ENCODE measurements at places on chromosomes 7 and 10.

GRCh38 chr7:6020371-6021286 is 10.5 kb upstream of the ANKRD61 start:
- DNase-seq, result no peak

DNA sequence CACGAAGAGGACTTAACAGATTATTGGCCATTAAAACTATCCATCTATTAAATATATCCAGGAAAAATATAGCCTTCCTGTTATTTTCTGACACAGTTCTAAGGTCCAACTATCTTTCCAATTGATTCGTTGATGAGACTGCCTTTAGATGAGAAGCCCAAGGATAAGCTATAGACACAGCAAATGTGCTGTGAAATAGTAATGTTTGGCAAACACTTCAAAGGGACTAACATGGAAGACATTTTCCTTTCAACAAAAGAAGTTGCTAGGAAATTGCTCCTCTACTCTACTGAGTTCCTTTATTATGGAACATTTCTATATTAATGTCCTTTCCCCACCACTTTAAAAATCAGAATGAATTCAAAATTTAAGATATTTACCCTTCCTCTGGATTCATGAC is 38.5 kb downstream of the CCDC186 start:
- DNase-seq, result no peak

DNA sequence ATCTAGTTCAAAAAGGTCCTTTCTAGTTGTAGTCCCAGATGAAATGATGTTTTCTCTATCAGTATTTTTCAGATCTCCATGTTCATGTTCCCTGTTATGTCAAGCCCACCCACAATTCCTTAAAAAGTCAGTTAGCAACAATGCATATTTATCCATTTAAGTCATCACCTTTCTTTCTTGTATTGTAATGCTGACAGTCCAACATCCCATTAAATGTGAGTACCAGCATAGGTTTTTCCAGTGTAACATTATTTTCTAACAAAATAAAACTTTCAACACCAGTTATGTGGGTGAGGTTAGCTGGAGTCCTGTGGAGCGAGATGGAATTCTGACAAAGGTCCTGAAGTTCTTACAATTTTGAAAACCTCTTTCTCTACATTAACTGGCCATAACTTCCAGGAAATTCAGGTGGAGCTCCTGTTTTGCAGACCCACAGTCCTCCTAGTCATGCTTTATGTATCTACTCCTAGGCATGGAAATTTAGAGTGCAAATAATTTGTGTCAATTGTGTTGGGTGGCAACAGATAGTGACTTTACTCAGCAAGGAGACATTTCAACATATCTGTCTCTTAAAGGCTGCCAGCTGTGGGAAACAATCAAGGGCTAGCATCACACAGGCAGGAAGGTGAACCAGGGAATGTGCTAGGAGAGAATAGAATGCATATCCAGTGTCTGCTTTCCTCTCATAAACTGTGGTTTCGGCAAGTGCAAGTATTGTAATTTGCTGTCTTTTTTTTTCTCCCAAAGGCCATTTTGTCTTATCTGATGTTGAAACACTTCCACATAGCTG is 162.6 kb downstream of the MTERF1 start:
- no peak for DNase-seq

GRCh38 chr7:11615174-11615573 is 216.8 kb downstream of the THSD7A start:
- DNase-seq, result no peak

DNA sequence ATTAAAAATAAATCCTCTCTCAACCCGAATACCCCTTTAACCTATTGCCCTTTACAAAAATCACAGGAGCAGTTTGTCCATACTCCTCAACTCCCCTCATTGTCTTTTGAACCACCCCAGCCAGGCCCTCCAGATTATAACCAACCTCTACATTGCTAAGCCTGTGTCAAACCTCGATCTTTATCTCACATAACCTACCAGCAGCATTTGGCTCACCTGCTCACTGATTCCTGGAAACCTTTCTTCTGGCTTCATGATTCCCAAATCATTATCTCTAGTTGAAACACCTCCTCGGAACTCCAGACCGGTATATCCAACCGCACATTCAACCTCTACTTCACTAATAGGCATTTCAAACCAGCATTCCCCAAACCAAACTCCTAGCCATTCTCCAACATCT is 11.8 kb downstream of the SEC61G start:
- no peak for DNase-seq

- no peak for DNase-seq
Observed at GRCh38 chr7:2819954-2820397, 24.1 kb downstream of the GNA12 start.

DNA sequence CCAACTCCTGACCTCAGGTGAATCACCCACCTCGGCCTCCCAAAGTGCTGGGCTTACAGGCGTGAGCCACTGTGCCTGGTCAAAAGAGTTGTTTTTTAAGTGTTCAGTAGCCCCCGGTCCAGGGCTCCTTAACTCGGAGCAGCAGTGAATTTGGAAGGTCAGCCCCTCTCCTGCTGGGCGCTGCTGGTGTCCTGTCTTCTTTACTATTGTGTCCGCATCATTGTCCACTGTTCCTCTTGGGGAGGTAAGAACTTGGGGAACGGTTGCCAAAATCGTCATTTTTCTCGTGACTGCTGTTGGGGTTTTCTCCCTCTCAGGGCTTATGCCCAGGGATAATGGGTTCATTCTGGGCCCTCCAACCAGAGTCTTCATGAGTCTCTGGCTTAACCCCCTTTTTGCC is 46.7 kb downstream of the CAMK1D start:
- DNase-seq, result no peak

- DNase-seq, result no peak
Observed at GRCh38 chr7:36202398-36202797, 49.3 kb downstream of the EEPD1 start.

Data from stimulated activated CD4-positive, alpha-beta T cell treated with anti-CD3 and anti-CD28 coated beads, TNF-alpha, amount 100 ng/mL, for 1 hour (primary cell).